ENCODE measurements at places on chromosomes 11 and 22.

- no peak for DNase-seq
These were observed 15.3 kb downstream of the TUG1 start for GRCh38 chr22:30984317-30984716.

DNA sequence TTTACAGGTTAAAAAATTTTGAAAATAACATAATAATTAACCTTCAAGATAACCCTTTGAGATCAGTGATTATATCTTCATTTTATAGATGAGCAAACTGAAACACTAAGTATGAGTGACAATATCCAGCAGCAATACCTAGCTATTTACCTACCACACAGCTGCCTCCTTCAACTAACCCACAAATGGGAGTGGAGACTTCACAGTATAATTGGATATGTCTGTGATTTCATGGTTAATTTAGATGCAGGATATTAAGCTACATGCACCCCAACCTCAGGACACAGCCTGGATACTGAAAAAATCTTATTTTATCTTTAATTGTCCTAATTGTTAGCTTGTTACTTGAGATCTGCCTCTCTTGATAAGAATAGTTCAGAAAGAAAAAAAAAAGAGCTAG is 297.2 kb upstream of the ANO5 start:
- DNase-seq, result no peak

GRCh38 chr11:64619811-64620380 is 28.9 kb downstream of the SLC22A12 start:
- DNase-seq, result peak; percentile 29

- DNase-seq, result peak; percentile 70
These were observed 19.4 kb upstream of the MYEOV start for GRCh38 chr11:69274531-69275016.

GRCh38 chr22:20194681-20195593 is 44.1 kb upstream of the CCDC188 start:
- no peak for DNase-seq

DNA sequence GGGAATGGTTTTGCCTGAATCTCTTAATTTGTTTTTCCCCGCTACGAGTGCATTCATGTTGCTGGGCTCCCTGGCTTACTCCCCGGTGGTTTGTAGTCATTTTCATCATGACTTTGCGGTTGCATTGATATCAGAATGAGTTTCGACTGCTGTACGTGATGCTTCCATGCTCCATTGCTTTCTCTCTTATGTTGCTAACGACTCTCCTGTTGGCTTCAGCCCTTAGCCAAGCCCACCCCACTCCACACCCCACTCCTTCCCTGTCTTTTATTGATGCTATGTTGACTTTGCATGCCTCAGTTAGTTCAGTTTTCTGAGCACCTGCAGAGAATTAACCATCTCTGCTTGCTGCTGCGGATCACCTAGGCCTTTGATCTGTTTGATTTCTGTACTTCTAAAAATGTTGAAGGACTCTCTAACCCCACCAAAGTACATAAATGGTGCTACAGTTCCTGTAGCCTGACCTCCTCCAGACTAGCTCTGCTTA is 65.3 kb downstream of the ARFGAP2 start:
- DNase-seq, result no peak

GRCh38 chr11:78371221-78371891 is 46.3 kb downstream of the GAB2 start:
- no peak for DNase-seq

GRCh38 chr22:28231441-28231840 is 312.4 kb upstream of the PITPNB start:
- no peak for DNase-seq

DNA sequence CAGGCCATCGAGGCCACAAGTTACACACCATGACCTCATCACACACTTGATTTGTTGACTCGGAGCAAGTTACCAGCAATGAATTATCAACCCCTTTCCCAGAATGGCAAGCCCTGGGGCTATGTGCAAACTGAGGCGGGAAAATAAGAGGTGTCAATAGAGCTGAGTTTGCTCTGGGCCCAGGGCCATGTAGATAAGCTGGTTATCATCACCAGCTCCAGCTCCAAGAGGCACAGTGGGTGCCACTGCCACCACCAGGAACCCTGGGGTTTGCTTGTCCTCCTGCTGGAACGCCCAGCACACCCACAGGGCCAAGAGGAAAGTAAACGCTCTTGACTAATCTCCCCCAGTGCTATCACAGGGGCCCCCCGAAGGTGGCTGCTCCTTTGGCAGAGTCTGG is 13.0 kb upstream of the VPS37C start:
- no peak for DNase-seq

- peak; percentile 70 for DNase-seq
These were observed 33.4 kb downstream of the SERPIND1 start for GRCh38 chr22:20807315-20807752.

DNA sequence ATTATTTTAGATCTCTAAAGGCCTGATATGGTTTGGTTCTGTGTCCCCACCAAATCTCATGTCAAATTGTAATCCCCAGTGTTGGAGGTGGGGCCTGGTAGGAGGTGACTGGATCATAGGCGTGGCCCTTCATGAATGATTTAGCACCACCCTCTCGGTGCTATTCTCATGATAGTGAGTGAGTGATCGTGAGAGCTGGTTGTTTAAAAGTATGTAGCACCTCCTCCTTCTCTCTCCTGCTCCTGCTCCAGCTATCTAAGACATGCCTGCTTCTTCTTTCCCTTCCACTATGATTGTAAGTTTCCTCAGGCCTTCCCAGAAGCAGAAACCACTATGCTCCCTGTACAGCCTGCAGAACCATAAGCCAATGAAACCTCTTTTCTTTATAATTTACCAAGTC is 114.1 kb downstream of the SERGEF start:
- DNase-seq, result no peak

- DNase-seq, result no peak
These were observed 243.7 kb downstream of the BLID start for GRCh38 chr11:121872356-121872755.

- DNase-seq, result no peak
These were observed 15.1 kb downstream of the FXYD6 start for GRCh38 chr11:117861151-117862018.

GRCh38 chr11:115724666-115725065 is 220.5 kb upstream of the CADM1 start:
- DNase-seq, result no peak

GRCh38 chr11:46661836-46662235 is 38.6 kb downstream of the ARHGAP1 start:
- no peak for DNase-seq

DNA sequence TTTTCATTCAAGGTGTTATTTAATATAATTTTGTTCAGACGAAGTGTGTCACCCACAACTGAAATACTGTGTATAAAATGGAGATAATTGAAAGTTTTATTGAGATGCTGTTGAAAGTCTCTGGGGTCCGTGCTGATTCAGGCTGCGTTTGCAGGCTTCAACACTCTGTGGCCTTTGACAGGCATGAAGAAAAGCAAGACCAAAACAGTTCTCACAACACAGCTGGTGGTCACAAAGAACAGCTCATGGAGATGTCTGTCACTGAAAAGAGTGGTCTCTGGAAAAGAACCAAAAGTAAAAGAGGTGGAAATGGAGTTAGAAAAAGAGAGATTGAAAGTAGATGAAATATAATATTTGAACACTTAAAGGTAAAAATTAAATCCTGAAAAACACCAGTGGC is 9.8 kb upstream of the MPPED2 start:
- DNase-seq, result no peak

DNA sequence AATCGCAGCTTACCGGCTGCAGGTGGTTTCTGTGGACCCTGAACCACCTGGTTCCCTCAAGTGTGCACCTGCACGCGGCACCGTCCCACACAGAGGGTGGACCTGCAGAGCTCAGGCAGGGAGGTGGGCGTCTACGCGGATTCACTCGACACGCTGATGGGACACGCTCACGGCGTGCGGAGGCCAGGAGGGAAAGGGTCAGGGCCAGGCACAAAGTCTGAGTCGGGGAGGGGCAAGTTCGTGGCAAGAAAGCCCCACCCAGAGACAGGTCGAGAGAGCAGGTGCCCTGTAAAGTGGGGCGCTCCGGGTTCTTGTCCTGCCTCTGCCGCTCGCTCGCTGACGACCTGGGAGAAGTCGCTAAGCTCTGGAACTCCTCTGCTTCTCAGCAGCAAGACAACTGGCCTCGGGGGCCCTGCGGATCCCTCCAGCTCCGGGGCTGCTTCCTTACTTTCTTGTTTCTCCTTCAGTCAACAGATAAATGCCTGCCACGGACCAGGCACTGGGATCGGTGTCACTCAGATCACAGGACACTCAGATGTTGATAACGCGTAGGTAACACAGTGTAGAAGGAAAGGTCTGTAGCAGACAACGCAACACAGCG is 72.4 kb upstream of the NUP50 start:
- DNase-seq, result no peak

DNA sequence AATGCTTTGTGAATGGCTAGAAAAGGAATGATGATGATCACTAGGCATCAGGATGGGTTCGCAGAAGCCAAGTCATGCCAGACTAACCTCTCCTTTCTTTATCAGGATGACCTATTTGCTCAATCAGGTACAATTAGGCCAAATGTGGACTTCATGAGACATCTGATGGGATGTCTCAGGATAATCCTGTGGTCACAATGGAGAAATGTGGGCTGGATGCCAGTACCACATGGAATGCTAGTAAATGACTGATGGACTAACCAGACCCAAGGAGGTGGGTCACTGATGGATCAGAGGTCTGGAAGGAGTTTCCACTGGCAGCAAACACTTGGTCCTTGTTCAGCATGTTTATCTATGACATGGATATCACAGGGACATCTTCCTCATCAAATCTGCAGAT is 94.8 kb upstream of the PHOX2A start:
- DNase-seq, result peak; percentile 12

DNA sequence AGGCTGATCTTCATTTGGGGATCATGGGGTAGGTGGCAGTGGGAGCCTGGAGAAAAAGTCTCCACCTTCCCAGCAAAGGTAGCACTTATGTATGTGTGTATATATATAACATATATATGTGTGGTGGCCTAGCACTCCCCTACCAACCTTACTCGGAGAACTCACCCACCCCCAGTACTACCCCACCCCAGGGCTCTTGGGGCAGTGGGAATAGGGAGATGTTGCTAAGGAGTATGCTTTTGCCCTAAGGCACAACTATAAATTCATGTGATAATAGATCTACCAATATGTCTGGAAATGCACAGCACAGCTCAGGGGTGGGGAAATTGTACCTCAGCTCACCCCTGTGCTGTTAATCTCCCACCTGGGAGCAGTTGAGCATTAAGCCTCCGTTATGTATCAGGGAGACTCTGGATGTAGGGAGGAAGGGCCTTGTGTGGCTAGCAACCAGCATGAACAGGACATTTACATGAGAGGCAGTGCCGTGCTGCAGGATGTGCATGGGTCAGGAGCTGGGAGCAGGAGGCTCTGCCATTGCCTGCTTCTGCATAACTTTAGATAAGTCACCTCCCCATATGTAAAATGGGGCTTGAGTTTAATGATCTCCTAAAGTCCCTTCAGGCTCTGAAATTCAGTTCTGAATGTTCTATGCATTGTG is 57.3 kb downstream of the C11orf91 start:
- no peak for DNase-seq

- peak; percentile 74 for DNase-seq
These were observed at the start of gene B4GAT1 for GRCh38 chr11:66347425-66348276. Gene B4GAT1, minus strand, starts transcription at chr11:66347629. Its CDS starts 84 bp downstream, at chr11:66347545.

- no peak for DNase-seq
These were observed 125.6 kb downstream of the APIP start for GRCh38 chr11:34790620-34791019.

DNA sequence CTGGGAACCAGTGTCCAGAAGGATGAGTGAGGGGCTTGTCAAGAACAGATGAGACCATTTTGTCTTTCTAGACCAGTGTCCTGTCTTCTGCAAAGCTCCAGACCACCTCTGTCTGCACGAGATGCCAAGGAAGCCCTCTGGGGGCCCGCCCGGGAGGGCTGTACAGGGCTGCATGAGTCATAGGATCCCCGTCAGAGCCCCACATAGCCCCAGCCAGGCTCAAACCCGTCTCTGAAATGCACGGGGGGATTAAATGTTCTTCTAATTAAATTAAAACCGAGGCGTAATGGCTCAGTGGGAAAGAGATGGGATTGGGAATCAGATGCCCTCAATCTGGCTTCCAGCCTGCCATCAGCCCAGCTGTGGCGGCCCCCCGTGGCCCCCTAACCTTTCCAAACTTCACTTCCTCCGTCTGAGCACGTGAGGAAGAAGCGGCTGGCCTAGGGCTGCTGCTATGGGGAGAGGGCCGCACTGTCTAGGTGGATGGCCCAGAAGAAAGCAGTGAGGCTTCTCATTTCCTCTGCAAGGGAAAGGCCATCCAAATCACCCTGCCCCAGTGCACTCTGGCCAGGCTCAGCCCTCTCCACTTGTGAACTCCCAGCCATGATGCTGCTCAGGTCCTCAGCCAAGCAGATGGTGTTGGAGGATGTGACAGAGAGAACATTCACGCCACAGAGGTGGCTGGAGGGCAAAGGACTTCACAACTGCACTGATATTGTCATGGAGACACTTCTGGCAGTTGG is 32.8 kb downstream of the KCNQ1OT1 start:
- no peak for DNase-seq

DNA sequence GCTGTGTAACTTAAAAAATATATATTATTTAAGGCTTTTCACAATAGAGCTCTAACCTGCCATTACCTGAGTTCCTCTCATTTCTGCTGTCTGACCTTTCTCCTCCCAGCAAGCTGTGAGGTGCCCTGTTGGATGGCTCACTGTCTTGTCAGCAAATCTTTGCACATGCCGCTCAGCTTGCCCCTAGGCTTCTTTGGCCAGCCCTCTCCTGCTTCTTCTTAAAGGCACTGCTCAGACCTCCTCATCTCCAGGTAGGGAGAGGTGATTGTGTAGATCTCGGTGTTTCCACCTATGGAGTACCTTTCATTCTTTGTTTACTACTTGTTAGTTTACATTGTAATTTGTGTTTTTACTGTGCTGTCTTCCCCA is 96.5 kb downstream of the EXT2 start:
- DNase-seq, result no peak

GRCh38 chr11:118304227-118304567 is 333 bp upstream of the CD3E start:
- no peak for DNase-seq

GRCh38 chr11:60947700-60948099 is 4.3 kb downstream of the SLC15A3 start:
- DNase-seq, result no peak

DNA sequence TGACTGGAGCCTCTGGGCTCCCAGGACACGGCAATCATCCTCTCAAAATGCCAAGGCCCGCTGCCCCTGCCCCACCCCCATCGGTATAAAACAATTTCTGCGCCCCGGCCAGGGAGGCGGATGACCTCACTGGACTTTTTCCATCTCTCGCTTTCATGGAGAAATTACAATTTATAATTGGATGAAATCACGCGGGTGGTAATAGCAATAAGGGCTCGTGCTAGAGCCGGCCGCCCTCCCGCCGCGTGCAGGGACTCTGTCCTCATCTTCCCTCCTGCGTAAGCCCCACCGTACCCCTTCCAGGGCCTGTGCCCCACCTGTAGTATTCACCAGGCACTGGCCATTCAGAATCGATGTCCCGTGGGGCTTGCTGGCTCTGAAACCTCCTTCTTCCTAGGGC is 64.5 kb downstream of the MACROD1 start:
- DNase-seq, result no peak
